ENCODE measurements at places on chromosomes 4 and X.

DNA sequence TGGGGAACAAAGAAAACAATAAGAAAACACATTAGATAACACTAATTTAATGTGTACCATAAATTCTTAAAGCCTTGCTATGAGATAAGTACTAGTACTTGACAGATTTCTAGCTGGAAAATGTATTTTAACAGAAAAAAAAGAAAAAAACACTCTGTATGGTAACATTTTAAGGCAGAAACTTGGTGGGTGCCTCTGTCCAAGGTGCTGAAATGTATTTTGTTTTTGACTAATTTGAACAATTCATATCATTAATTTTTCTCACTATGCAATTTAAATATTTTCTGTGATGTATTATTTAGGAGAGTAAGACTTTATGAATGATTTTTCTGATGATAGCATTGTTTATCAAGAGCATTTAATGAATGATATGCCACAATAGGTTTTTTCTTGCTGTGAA, 107.5 kb downstream of the GABRG1 start:
- no peak for DNase-seq

GRCh38 chr4:4578981-4579380, 37.1 kb upstream of the STX18 start:
- DNase-seq: no peak

GRCh38 chr4:21012851-21013331, 312.6 kb downstream of the PACRGL start:
- DNase-seq: no peak

- no peak for DNase-seq
Observed at GRCh38 chrX:153866302-153867019, 19.5 kb downstream of the L1CAM start.

DNA sequence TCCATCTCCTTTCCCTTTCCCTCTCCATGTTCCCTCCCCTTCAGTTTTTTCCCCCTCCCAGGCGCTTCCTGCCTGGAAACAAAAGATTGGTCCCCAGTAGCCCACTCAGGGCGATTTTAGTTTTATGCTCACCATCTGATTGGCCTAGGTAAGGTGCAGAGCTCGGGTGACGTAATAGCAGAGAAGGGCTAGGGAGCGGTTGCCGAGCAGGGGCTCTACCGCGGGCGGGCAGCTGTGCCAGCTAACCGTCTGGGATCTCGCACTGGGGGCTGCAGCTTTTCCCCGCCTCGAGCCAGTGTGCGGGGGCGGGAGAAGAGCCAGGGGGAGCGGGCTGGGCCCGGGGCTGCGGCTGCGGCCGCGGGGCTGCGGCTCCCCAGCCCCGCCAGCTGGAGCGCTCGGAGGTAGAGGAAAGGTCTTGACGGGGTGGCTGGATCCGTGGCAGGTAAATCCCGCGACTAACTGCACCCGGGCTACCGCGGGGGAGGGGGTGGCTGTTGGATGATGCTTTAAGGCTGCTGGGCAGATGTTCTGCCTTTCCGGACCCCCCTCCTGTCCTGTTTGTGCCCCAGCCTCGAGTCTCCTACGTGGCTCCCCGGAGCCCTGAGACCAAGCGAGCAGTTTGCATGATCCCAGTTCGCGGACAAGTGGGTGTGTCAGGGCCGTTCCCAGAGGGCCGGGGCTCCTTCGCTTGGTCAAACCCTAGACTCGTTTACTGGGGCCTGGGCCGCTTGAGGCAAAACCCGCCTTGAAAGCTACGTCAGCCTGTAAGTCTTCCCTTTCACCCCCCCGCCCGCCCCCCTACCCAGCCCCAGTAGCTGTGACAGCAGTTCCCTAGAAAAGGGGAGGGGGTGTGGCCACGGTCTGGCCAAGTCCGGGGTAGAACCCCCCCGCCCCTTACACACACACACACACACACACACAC, at the start of gene PAK3:
PAK3 (plus strand) TSS at position 218 of the 922 bp plus-strand sequence. CDS start 26,913 bp downstream, outside the sequence.
- no peak for DNase-seq

DNA sequence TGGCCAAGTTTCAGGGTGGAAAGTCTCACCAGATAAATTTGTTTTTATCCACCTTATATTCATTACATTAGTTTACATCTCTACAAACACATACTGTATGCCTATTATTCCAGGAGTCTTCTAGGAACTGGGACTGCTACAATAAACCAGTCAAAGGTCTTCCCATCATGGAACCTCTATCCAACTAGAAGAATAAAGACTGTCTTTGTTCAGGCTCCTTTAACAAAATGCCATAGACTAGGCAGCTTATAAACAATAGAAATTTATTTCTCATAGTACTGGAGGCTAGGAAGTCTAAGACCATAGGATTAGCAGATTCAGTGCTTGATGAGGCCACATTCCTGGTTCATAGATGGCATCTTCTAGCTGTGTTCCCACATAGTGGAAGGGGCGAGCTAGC, 61.6 kb downstream of the PACRGL start:
- DNase-seq: no peak

DNA sequence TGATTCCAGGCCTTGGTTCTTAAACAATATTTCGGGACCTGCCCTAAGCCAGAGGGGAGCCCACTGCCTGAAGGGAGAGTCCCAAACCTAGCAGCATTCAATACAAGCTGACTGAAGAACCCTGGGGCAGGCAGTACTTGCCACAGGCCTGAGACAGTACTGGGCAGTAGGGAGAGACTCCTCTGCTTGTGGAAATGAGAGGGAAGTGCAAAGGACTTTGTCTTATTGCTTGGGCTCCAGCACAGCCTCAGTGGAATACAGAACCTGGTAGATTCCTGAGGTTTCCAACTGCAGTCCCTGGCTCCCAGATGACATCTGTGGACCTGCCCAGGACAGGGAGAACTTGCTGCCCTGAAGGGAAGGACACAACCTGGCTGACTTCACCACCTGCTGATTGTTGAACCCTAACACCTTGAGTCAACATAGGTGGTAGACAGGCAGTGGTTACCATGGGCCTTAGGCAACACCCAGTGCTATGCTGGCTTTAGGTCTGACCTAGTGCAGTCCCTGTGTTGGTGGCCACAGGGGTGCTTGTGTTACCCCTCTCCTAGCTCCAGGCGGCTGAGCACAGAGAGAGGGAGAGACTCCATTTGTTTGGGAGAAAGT, 20.3 kb upstream of the ABCG2 start:
- DNase-seq: no peak

GRCh38 chrX:11472879-11473278, 179.7 kb downstream of the AMELX start:
- no peak for DNase-seq

- no peak for DNase-seq
Observed at GRCh38 chr4:29058531-29058930, 1661.6 kb upstream of the PCDH7 start.

DNA sequence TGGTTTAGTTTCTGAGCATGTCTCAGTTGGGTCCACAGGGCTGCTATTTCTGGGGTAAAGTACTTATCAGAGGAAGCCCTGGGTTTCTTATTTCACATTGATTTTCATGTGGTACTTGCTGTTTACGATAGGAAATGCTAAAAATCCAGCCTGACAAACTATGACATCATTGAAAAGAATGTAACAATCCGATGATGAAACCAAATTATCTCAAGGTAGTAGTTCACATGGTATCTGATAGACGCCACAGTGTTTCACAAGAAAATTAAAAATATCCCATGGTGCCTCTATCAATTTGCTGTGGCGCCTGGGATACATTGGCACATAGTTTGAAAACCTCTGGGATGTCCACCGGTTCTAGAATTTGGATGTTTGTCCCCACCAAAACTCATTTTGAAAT, 418.9 kb upstream of the RPS6KA3 start:
- no peak for DNase-seq

- DNase-seq: no peak
Observed at GRCh38 chr4:10075158-10075863, 41.3 kb downstream of the WDR1 start.

GRCh38 chr4:152763796-152764195, 15.7 kb downstream of the TIGD4 start:
- DNase-seq: no peak

DNA sequence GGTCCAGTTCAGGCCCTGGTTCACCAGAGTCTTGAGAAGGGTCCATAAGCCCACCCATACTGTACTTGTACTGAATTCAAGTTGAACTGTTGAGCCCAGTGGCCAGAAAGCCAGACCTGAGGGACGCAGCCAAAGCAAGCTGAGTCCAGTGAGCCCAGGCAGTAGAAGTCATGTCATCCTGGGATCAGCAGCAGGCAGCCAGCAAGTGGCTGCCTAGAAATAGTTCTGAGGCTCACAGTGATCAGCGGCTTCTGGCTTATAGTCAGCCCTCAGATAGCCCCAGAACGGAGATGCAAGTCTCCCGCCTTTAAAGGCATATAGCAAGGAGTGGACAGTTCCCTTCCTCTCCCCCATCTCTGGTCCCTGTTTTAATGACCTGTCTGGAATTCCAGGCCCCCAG, 347.1 kb downstream of the FBXW7 start:
- no peak for DNase-seq

GRCh38 chr4:134531013-134531412, 329.4 kb upstream of the PABPC4L start:
- DNase-seq: no peak

GRCh38 chr4:148162991-148163390, 279.2 kb downstream of the NR3C2 start:
- no peak for DNase-seq

DNA sequence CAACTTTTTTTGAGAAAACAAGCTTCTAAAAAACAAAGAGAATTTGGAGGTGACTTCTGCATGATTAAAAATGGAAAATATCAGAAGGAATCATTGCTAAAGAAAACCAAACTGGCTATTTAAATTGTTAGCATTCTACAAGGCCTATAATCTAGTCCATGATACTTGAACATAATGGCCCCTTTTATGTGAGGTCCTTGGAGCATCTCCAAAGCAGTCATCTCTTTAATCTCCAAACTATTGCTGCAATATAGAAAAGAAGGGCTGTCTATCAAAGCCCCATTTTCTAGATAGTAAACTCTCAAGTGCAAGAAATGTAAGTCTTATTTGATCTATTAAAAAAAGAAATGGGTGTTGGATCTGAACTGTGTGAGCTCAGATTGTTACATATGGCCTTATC, 615.1 kb downstream of the CENPC start:
- no peak for DNase-seq

GRCh38 chr4:14749910-14750309, 252.4 kb upstream of the CPEB2 start:
- no peak for DNase-seq

DNA sequence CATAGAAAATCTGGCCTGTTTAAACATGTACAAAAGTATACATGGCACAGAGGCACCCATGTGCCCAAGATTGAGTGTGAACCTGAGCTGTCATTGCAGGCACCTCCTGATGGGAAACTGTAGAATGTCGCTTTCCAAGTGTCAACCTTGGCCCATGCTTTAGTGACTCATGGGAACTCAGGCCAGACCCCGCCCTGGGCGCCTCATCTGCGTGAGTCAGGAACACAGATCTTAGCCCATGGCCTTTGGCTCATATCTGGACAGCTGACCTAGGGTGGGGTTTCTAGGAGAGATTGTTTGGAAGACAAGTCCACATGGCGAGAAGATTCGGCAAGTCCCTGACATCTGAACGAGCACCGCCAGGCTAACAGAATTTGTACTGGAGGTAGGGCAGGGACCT, 50.0 kb downstream of the CYTL1 start:
- DNase-seq: no peak

GRCh38 chr4:7342223-7343080, 92.3 kb downstream of the PSAPL1 start:
- no peak for DNase-seq

- DNase-seq: no peak
Observed at GRCh38 chr4:46270986-46271596, 118.8 kb downstream of the GABRA2 start.

GRCh38 chr4:55397126-55397436, 1.3 kb downstream of the TMEM165 start:
- no peak for DNase-seq

DNA sequence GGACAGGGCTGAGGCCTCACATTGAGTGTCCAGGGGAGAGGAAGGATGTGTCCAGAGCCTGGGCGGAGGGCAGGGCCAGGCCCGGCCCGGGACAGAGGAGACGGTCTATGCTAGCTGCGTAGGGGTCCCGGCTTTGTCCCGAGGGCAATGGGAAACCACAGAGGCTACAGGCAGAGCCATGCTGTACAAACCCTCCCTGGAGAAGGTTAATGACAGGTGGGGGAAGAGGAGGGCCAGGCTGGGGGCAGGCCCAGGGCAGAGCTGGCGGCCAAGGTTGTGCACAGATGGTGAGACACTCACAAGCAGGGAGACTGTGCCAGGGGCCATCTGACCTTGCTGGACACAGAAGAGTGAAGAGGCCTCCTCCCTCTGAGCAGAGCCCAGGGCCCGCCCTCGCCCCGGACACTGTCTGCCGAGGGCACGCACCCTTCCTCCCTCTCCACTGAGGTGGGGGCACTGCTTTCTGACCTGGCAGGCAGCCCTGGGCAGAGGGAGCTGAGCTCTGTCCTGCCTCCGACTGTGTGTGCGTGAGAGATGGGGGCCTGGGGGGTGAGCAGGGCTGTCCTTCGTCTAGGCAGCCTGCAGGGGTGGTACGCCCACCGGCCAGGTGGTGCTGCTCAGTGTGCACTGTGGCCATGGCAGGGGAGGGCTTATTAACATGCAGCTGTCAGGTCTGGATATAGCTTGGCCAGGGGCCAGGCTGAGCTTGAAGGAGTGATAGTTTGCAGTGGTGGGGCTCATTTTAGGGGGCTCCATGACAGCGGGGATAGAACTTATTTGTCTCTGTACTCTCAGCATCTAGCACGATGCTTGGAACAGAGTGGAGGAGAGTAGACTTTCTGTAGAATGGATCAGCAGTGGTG, 75.7 kb upstream of the LRPAP1 start:
- DNase-seq: no peak

DNA sequence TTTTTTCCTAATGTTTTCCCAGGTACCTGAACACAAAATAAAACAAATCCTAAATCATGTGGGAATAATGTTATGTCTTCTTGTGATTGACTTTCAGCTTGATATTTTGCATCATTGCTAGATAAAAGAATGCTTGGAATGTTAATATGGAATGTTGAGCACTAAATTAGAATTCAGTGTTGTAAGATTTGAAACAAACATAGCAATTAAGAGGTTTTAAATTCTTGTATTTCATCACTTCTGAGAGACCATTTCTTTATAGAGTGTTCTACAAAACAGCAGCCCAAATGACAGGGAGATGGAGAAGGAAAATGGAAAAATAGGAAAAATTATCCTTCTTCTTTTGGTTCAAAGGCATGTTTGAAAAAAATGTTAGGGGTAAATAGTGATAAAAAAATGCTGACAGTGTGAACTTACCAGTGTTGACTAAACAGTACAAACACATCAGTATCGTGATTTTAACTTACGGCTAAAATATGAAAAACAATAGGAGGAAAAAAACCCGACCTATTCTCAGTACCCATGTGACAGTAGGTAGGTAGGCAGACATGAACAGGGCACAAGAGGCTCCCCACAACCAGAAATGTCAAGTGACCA, 102.6 kb upstream of the PDE5A start:
- DNase-seq: no peak

GRCh38 chr4:48333587-48333986, 7.7 kb upstream of the SLAIN2 start:
- no peak for DNase-seq

DNA sequence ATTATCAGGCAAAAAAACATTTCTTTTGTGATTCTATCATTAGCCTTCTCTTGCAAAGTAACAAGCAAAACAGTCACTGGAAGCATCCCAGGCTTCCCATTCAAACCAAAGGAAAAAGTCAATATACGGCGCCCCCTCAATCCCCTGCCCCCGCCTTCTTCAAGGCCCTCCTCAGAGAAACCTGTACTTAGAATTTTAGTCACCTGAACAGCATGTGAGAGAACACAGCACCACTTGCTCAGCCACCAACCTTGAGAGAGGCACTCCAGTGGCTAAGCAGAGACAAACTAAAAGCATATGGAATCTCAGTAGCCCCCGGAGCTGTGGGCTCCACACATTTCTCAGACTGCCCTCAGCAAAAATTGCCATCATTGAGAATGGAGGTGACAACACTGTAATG, 25.2 kb downstream of the LEF1 start:
- DNase-seq: no peak

- no peak for DNase-seq
Observed at GRCh38 chr4:21728304-21728703, 220.3 kb downstream of the KCNIP4 start.
